ENCODE measurements at places on chromosomes 6 and 20.

DNA sequence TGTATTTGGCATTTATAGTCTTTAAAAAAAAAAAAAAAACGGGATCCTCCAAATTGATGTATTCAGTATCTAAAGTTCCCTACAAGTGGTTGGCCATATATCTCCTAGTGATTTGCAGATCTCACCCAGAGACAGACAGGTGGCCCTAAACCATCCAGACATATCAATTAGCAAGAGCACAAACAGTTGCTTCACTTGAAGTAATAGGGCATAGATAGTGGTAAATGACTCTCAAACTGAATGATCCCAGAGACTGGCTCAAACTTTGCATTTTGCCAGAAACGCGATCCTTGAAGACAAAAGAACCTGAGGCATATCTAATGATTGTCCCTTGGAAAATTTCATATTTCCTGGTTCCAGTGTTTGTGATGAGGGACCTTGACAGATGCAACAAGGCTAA, 54.6 kb downstream of the HMGCLL1 start:
- no peak for DNase-seq

- DNase-seq = no peak
Measured at GRCh38 chr20:38158701-38159351, 6.2 kb downstream of the TGM2 start.

DNA sequence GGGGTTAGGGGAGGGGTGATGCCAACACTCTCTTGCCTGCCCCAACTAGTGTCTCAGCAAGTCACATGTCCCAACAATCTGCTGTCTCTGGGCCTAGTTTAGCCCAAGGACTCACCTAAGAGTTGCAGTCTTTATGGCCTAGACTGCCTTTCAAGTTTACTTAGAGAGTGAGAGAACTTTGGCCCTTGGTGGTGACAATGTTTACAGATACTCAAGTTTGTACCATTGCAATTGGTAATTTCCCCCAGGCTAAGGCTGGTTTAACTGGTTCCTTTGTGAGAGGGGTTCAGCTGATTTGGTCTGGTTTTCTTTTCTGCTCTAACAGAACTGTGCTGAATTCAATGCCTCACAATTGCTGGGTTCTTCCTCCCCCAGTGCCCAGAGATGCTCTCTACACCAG, 1279.9 kb upstream of the EYS start:
- no peak for DNase-seq

GRCh38 chr6:16355699-16356446, 117.5 kb downstream of the GMPR start:
- peak; percentile 22 for DNase-seq

GRCh38 chr20:12012241-12013222, 94.8 kb downstream of the BTBD3 start:
- DNase-seq = peak; percentile 57

DNA sequence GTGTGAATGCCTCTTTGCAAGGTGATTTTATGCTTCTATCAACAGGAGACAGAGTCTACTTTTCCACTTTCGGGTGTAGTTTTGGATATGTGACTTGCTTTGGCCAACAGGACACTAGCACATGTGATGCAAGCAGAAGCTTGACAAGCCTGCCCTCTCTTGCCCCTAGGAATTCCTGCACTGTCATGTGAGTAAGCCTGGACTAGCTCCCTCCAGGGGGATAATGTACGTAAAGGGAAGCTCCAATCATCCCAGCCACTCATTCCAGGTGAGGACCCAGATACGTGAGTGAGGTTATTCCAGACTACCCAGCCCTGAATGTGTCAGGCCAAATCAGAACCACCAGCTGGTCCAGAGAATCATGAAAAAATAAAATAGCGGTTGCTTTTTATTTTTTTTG, 33.3 kb downstream of the BEND3 start:
- DNase-seq = no peak

GRCh38 chr6:4864519-4864918, 88.3 kb downstream of the CDYL start:
- DNase-seq = no peak

GRCh38 chr6:112286500-112287144, 32.3 kb upstream of the LAMA4 start:
- DNase-seq = peak; percentile 34

- DNase-seq = peak; percentile 36
Measured at GRCh38 chr6:149963212-149963461, 606 bp upstream of the ULBP1 start.

- no peak for DNase-seq
Measured at GRCh38 chr20:2692886-2693285, 306 bp downstream of the EBF4 start.

DNA sequence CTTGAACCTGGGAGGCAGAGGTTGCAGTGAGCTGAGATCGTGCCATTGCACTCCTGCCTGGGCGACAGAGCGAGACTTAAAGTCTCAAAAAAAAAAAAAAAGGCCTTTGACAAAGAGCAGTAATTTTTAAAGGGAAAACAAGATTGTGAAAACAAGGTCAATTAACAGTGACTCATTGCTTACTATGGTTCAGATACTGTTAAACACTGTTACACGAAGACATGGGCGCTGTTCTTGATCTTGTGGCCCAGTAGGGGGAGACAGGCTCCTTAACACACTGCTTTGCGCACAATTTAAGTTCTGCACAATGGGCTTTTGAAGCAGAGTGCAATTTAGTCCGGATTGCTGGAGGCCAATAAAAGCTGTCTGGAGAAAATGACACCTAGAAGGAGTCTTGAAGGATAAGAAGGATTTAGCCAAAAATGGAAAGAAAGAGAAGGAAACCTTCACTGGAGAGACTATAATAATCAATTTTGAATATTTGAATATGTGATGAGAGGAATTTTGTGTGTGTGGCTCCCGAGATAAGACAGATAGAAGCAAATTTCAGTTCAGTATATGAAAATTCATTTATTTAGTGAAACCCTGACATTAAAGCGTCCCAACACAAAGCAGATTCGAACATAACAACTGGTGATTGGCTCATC, 6.0 kb upstream of the LATS1 start:
- peak; percentile 81 for DNase-seq

GRCh38 chr6:85453052-85453451, 3.2 kb downstream of the NT5E start:
- DNase-seq = peak; percentile 10

GRCh38 chr6:42367353-42368011, 84.2 kb downstream of the TRERF1 start:
- no peak for DNase-seq

- DNase-seq = no peak
Measured at GRCh38 chr20:19740512-19740911, 17.5 kb upstream of the RIN2 start.

DNA sequence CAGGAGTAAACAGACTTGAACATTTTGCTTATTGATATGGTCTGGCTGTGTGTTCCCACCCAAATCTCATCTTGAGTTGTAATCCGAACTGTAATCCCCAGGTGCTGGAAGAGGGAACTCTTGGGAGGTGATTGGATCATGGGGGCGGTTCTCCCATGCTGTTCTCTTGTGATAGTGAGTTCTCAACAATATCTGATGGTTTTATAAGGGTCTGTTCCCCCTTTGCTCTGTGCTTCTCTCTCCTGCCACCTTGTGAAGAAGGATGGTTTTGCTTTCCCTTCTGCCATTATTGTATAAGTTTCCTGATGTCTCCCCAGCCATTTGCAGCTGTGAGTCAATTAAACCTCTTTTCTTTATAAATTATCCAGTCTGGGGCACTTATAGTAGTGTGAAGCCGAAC, 40.0 kb downstream of the MYLIP start:
- peak; percentile 66 for DNase-seq

- no peak for DNase-seq
Measured at GRCh38 chr6:33277663-33278391, 904 bp downstream of the B3GALT4 start.

DNA sequence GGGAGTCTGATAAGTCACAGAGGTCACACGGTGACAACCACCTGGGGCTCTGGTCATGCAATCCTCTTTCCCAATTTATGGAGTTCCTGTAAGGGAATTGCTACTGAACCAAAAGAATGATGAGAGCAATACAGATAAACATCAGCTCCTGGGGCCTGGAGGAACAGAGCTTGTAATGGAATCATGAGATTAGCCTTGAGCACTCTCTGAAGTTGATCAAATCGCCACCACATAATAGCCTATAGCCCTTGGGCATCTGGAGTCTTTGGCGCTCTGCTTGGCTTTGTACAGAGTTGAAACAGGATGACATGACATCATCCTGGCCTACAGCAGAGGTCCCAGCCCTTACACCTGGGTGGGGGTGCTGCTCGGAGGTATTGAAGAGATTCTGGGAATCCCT, 154.3 kb upstream of the DTNBP1 start:
- DNase-seq = no peak

DNA sequence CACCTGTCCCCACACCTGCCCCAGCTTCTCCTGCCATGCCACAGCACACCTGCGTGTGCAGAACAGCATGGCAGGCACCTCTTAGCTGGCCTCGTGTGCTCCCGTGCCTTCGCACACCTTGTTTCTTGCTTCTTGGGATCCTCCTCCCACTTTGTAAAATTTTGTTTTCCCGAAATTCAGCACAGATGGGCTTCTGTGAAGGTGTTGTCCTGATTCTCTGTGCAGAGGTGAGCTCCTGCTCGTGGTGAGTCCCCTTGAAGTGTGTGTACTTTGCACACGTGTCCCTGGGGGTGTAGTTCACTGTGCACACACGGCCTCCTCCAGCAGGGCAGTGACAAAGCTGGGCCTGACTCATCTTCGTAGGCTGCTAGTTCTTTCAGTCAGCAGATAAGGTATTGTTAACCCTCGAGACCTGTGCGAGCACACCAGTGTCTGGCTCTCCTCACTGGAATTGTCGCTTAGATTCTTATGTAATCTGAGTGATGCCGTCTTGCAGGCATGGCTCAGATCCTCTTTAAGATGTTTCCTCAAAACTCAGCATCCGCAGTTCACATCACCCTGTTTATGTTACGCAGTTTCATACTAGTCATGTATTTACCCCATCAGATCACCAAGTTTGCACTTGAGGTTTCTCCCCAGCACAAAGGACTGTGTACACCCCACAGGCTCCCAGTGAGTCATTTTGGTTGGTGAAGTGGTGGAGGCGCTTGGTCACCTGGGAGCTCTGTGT, 77.7 kb downstream of the CDYL start:
- no peak for DNase-seq

DNA sequence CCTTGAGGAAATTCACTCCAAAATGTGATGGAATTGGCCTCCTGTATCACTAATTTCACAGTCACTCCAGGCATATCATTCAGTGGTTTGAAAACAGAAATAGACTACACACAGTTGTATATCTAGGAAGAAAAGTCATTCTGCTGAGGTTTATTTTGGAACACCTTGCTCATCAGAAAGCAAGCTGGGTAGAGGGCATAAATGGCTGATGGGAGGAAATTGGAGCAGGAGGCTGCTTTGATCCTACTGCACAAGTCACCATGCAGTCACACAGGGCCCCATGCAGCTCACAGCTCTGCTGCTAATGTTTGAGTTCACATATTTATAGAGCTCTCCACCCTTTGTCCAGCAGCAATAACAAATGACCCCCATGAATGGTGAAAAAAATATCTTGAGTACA, 12.3 kb downstream of the NHLRC1 start:
- no peak for DNase-seq

DNA sequence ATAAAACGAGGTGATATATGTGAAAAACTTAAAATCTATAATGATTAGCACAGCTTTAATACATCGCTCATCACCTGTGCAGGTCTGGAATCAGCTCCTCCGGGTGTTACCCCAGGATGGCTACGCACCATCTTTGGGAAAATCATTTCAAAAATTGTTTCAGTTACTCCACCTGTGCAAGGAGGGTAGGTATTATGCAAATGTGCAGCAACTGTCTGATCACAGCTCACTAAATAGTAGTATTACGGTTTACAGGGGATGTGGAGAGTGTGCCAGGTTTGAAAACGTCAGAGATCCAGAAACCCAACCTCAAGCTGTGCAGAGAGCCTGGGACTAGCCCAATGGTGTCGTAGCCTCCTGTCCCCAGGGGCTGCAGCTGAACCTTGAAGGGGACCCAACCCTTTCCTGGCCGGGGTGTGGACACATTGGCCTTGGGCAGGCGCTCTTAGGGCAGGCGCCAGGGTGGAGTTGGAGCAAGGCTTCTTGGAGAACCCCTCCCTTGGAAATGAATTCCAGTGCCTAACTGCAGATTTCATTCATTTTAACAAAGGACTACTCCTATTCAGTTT, 24.2 kb upstream of the SGK1 start:
- DNase-seq = peak; percentile 25

DNA sequence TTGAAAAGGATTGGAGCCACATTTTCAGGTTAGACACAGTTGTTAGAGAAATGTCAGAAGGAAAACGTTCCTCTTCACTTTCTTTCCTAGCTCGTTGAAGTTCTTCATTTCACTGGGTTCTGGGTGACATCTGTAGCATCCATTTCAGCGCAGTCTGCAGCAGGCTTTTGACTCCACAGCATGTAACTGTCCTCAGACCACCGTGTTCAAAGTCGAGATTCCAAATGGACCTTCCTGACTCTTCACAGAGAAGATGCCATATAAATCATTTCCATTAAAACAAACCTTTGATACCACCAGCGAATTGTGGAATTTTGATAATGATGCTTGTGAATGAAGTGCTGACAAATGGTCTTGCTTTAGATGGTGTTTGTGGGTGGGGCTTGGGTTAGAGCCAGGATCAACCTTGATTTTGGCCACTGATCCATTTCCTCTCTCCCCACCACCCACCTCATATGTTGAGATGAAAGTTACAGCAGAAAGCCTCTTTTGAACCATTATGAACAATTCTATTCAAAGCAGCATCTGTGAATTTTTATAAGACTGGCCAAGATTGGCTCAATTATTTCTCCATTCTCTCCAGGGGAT, 185.3 kb upstream of the PREP start:
- no peak for DNase-seq

- peak; percentile 55 for DNase-seq
Measured at GRCh38 chr6:101397199-101397598, 3.7 kb downstream of the GRIK2 start.

DNA sequence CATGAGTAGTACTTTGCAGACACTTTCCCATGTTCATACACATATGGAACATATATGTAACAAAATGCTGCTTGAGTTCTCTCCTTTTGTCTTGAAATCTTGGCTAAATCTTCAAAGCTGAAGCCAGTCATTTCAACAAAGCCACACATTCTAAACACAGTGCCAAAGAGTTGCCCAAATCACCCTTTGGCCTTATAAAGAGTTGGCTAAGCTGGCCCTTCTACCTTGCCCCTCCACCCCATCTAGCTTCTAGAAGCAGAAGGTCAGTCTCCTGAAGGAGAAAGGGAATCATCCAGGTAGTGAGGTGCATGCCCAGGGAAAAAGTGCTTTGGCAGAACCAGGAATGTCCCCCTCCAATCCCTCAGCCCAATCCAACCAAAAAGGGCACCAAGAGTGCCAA, 58.3 kb downstream of the ALDH8A1 start:
- no peak for DNase-seq

GRCh38 chr20:45727044-45727443, 4.9 kb downstream of the SPINT4 start:
- peak; percentile 2 for DNase-seq

DNA sequence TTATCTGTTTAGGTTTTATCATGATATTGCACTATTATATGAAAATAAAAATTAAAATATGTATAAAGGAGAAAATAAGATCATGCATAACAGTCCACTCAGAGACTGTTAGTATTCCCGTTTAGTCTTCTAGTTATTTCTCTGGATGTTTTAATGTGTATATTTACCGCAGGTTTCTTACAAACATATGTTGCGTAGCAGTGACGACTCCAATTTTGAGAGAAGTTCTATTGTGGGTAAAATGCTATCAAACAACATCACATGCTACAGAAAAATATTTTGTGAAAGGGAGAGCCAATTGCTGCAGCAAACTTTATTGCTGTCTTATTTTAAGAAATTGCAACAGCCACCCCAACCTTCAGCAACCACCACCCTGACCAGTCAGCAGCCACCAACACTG, 72.4 kb upstream of the NXT1 start:
- DNase-seq = no peak
